ENCODE measurements at places on chromosomes 12 and 14.

DNA sequence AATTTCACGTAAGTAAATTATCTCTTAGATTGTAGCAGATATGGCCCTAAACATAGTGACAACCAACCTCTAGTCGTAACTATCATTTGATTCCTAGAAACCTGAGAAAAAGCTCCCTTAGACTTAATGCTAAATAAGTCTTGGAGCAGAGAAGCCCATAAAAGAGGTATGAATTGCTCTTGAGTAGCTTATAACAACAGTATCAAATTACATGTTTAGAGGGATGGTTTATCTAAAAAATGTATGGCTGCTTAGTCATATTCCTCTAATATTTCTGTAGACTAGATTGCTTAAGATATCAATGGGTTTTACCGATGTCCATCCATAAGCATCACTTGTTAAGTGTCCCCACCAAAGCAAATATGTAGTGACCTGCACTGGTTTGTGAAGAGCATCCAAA lies 259.7 kb downstream of the NELL2 start:
- no peak for DNase-seq

- no peak for DNase-seq
These were observed 29.5 kb upstream of the CISTR start for GRCh38 chr12:53781228-53781801.

DNA sequence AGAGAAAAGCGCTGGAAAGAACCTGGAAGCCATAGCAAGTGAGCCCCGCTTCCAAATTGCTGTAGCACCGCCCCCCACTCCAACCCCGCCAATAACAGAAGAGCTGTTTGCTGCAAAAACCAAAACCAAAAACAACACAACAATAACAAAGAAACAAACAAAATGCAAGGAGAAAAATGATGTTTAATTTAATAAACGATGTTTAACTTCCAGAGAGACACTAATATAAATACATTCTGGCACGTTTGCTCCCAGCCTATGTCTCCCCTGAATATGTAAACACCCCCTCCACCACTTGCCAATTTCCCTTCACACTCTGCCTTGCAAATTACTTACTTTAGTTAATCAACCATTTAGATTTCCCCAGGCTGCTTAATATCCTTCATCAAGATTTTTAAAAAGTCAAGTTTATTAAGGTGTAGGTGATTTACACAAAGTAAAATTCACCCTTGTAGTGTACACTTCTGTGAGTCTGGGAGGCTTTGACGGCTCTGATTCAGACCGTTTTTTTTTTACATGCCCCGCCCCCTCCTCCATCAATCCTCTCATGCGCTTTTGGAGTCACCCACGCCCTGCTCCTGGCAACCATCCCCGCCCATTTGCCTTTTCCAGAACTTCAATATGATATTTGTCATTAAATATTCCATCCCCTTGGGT lies 482 bp upstream of the IFI27L2 start:
- no peak for DNase-seq

- no peak for DNase-seq
These were observed 25.9 kb upstream of the HIGD1C start for GRCh38 chr12:50926415-50926814.

GRCh38 chr14:93303659-93304058 lies 29.2 kb downstream of the BTBD7 start:
- DNase-seq, result no peak

- DNase-seq, result no peak
These were observed 34.6 kb downstream of the HECTD4 start for GRCh38 chr12:112347581-112347982.

DNA sequence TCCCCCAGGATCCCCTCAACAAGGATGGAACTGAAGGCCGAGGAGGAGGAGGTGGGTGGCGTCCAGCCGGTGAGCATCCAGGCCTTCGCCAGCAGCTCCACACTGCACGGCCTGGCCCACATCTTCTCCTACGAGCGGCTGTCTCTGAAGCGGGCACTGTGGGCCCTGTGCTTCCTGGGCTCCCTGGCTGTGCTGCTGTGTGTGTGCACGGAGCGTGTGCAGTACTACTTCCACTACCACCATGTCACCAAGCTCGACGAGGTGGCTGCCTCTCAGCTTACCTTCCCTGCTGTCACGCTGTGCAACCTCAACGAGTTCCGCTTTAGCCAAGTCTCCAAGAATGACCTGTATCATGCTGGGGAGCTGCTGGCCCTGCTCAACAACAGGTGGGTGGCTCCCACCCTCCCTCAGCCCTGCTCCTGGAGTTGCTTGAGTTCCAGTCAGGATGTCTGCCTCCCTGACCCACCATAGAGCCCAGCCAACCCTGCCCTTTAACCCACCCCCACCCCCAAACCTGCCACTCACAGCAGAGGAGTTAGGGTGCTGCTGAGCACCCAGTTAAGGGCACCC lies 1.4 kb downstream of the ASIC1 start:
- DNase-seq, result no peak

- DNase-seq, result no peak
These were observed 26.3 kb downstream of the TC2N start for GRCh38 chr14:91841065-91841464.

DNA sequence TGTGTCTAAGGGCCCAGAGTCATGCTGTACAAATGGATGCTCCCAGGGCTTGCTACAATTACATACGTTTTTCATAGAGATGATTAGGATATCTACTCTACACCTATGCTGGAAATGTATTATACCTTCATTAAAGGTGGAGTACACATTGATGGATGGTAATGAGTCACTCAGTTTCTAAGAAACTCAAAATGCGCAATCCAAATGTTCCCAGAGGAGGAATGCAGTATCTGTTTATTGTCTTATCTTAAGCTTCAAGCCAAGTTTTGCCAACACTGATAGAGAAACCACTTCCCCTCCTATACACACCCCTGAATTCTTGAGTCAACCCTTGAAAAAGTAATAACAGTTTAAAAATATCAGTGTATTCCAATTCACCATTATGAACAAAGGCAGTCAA lies 266.6 kb upstream of the FAR2 start:
- DNase-seq, result no peak

- DNase-seq, result no peak
These were observed 42.8 kb downstream of the SLC35F4 start for GRCh38 chr14:57823015-57823660.

DNA sequence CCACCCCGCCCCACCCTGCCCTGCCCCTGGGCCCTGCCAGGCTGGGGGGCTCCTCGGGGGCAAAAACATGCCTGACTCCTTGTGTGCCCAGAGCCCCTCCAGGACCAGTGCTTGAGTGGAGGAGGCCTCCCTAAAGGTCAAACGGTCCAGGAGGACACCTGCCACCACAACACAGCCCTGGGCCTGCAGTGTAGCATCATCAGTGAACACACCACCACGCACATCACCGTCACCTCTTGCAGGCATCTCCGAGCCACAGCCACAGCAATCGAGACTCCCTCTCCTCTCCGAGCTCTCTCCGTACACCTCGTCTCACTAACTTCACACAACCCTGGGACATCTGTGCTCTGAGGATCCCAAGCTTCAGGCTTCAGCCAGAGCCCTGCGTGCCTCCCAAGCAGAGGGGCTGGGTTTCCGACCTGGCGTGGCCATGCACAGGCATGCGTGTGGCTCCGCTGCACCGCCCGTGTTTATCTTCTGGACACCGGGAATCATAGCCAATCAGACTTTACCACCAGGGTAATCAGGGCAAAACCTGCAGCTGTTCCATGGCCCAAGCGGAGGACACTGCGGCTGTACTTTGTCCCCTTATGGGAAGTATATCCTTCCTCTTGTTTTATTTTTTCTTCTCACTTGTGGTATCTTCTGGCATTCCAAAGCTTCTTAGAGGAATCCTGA lies 6.2 kb upstream of the DIO3 start:
- no peak for DNase-seq

GRCh38 chr12:74334780-74335179 lies 202.9 kb upstream of the ATXN7L3B start:
- no peak for DNase-seq

DNA sequence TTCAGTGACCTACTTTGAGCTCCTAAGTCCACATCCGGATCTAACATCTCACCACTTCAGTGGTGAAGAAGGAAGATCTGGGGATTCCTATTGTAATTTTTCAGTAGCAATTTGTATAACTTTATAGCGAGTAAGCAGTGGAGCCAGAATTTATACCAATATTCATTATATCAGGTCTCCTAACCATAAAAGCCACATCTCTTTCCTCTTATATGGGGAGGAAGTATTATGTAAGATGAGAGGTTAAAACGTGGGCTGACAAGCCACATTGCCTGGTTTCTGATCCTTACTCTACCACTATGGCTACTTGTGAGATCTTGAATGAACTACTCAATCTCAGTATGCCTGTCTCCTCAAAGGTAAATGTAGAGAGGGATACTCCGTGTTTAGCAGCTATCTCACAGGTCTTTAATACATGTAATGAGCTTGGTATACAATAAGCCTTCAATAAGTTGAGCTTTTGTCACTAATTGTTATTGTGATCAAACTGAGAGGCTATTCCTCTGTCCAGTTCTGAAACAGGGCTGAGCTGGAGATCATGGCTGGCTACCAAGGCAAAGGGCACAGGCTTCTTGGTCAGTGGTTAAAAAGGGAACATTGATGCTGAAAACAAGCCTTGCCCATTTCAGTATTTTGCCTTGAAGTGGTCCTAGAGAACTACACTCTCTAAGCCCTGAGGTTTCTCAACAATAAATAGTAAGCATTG lies 3.3 kb upstream of the TMEM117 start:
- DNase-seq, result no peak

DNA sequence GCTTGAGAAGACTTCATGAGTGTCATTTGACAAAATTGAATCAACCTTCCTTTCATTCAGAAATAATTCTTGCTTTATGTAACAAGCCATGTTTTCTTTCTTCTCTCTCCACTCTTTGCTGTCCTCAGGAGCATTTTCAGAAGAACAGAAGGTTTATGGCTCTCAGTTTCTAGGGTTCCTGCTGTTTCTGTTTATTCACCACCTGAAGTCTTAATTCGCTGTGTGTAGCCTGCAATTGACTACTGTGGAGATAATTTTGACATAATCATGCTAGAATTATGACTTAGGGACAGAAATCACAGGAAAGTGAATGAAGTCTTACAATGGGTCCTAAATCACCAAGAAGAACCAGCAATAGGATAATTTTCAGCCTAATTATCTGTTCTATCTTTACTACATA lies 7.2 kb upstream of the PLEKHG7 start:
- no peak for DNase-seq

DNA sequence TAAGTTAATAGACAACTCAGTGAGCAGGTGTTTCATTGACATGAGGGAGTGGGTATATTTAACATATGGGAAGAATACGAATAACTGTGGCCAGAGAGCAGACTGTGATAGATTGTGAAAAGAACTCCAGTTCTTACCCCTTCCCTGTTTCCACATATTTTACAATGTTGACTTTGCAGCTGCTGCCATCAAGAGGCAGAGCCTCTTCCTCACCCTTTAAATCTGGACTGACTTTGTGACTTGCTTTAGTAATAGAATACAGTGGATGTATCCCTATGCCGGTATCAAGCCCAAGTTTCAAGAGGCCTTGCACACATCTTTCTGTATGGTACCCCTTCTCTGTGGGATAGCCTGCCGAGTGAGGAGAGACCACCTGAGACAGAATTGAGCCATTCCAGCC lies 356.7 kb downstream of the ETNK1 start:
- no peak for DNase-seq

GRCh38 chr12:56931474-56931978 lies 2.7 kb downstream of the SDR9C7 start:
- no peak for DNase-seq

DNA sequence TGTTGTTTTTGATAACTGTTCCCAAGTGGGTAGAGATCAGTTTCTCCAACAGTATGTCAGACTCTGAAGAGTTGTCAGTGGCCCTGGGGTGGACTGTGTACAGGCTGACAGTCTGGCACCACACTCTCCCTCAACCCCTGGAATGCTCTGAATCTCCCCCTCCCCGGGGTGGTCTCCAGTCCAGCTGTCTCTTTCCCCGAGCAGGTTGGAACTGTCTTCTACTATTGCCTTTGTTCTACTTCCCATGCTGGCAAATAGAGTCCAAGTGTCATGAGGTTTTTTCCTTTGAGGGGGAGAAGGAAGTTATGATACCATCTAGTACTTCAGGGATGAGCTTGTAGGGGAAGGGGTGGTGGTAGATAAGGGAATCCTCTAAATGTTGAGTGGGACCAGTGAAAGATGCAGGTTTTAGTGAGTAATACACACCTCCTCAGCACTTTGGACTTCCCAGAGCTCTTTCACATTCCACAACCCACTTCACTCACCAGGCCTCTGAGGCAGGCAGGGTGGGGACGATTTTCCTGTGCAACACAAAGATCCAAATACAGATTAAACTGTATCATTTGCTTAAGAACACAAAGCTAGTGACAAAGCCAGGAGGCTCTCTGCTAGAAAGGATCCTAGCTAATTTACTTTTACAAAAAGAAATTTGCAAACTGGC lies 170.7 kb upstream of the GZMB start:
- no peak for DNase-seq

DNA sequence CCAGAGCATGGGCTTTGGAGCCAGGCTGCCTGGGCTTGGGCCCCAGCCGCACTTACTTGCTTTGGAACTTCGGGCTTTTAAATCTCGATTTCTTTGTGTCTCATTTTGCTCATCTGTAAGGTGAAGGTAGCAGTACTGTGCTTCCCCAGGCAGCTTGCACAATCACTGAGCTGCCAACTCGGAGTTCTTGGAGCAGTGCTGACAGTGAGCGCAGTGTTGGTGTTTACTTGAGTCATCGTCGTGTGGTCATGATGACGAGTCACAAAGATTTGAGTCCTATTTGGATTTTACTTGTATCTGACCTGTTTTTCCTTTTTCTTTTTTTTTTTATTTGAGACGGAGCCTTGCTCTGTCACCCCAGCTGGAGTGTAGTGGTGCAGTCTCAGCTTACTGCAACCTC lies 31.3 kb upstream of the ATF1 start:
- DNase-seq, result no peak

- no peak for DNase-seq
These were observed 60.9 kb upstream of the DUSP6 start for GRCh38 chr12:89413234-89413633.

GRCh38 chr12:88509851-88510250 lies 70.4 kb downstream of the KITLG start:
- no peak for DNase-seq

DNA sequence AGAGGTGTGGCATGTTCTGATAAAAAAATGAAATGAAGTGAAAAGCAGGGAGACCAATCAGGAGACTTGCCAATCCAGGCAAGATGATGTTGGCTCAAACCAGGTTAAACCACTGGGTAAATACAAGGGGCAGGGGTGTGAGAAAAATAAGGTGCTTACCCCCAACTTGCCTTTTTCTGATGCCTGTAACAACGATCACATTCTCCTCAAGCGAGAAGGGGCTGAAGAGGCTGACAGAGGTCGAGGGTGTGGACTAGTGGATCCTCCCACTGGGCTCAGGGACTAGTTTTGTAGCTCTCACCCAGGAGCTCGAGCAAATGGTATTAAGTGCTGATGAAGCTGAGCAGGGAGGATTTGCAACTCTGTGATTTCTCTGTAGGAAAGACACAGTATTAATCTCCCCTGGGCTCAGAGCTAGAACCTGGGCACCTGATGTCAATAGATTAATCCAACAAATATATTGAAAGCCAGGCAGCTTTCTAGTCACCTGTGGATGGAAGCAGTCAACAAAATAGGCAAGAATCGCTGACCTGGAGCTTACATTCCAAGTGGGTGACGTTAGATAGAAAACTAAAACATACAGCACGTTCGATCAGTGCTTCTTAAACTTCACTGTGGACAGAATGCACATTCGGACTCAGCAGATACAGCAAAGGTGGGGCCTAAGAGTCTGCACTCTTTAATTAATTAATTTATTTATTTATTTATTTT lies 15.2 kb upstream of the EAPP start:
- peak; percentile 52 for DNase-seq

- no peak for DNase-seq
These were observed 3.0 kb downstream of the VSX2 start for GRCh38 chr14:74242021-74242779.
